Dermis blood vessel endothelial cell (primary cell): ENCODE measurements at places on chromosomes 7 and 10. TPM values are rescaled to one million over a fixed set of nuclear protein-coding genes. Genes with fewer than 3 reads are reported as not detected.

DNA sequence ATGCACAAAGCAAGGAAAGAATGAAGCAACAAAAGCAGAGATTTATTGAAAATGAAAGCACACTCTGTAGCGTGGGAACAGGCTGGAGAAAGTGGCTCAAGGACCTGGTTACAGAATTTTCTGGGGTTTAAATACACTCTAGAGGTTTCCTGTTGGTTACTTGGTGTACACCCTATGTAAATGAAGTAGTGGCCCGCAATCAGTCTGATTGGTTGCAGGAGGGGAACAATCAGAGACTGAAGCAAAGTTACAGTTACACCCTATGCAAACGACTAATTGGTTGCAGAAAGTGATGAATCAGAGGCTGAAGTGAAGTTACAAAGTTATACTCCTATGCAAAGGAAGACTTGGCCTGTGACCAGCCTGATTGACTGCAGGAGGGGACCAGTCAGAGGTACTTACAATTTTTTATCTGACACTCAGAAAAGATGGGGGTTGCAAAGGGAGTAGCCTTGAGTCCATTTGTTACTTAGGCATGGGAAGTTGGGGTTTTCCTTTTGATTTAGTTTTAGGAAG lies 3.6 kb upstream of the MTPN start:
- DNase-seq, result peak; percentile 82

GRCh38 chr10:4217187-4217586 lies 432.2 kb upstream of the KLF6 start:
- peak; percentile 52 for DNase-seq

GRCh38 chr7:18873734-18874336 lies 243.6 kb downstream of the TWIST1 start:
- DNase-seq, result no peak

DNA sequence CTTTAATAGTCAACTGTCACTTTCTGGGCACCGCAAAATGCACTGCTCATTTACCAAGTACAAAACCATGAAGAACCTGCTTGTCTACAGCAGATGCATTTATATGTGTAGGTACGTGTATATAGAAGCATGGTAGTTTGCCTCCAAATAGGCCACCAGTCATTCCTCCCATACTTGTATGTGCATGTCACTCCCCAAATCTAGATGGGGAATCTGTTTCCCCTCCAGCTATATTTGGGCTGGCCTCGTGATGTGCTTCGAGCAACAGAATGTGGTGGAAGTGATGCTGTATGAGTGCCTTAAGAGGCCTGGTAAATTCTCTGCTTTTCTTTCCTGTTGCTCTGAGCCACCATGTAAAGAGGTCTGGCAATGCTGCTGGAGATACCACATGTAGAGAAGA lies 47.1 kb downstream of the PSMC2 start:
- DNase-seq, result no peak

GRCh38 chr10:72419241-72419640 lies 64.5 kb upstream of the DNAJB12 start:
- no peak for DNase-seq

DNA sequence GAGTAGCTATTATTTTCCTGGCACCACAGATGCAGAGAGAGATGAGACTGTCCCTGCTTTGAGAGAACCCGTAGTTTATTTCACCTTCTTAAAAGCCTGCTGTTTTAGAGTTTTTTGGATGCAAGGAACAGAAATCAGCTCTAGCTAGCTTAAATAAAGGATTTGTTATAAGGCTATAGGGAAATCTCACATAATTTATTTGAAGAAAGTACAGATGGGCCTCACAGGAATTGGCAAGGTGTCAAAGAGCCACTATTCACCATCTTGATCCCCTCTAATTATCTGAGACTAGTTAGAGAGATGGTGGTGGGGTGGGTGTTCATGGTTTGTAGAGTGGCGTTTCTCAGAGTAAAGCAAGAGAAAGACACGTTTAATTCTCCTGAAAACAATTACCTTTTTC lies 7.3 kb downstream of the KMT2E start:
- DNase-seq, result no peak

- peak; percentile 80 for DNase-seq
Measured at GRCh38 chr10:99403674-99404073, 26.8 kb downstream of the GOT1 start.

- DNase-seq, result no peak
Measured at GRCh38 chr7:85234730-85235129, 47.9 kb upstream of the SEMA3D start.

- no peak for DNase-seq
Measured at GRCh38 chr7:155289107-155289506, 8.6 kb upstream of the INSIG1 start.

GRCh38 chr7:5549096-5549763 lies 125.6 kb upstream of the TNRC18 start:
- DNase-seq, result peak; percentile 56

MKX gene
- total RNA-seq, result 0.14 TPM in 1 of 2 replicates, not detected in the other

PNLIPRP3 gene
- total RNA-seq, result under 0.01 TPM in 1 of 2 replicates, not detected in the other

GRCh38 chr10:7533657-7534479 lies 123.0 kb upstream of the SFMBT2 start:
- DNase-seq, result no peak

DNA sequence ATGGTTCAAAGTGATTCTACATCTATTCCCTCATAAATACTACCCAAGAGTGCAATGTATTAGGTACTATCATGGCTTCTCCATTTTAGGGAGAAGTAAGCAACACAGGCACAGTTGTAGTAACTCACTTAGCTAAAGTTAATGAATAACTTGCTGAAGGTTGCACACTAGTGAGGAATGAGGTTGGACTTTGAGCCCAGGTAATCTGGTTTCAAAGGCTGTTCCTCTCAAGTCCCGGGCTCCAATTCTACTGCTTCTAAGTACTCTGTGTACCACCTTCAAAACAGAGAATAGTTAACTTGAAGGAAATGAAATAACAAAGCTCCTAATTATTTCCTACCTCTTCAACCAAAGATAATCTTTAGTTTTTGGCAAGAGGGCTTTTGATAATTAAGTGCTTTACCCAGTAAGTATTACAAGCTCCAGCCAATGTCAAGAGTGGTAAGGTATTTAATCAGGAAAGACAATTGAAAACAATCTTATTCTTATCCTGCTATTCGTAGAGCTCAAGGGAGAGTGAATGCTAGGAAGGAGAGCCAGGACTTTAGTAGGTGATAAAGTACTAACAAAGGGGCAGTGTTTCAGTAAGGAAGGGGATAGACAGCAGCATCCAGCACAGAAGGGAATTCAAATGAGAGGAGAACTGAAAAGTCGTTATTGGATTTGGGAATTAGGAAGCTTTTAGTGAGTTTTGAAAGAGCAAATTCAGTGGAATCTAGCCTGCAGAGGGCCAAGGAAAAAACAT lies 158.2 kb upstream of the PTPRZ1 start:
- no peak for DNase-seq

DNA sequence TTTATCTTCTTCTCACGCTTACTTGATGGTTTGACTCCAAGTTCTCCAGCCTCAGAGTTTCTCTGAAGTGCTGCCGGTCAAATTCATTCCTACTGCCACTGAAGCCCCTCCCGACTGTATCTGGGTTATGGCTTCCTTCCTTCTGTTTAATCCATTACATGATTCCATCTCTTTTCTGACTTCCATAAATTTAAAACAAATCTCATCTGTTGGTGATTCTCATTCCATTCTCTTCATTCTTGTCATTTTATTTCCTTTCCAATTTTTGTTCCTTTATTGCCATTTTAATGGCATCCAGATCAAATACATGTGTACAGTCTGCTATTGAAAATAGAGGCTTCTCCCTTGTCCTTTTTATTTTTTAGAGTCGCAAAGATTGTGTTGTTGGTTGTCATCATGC lies 25.4 kb upstream of the HIBADH start:
- DNase-seq, result no peak

DNA sequence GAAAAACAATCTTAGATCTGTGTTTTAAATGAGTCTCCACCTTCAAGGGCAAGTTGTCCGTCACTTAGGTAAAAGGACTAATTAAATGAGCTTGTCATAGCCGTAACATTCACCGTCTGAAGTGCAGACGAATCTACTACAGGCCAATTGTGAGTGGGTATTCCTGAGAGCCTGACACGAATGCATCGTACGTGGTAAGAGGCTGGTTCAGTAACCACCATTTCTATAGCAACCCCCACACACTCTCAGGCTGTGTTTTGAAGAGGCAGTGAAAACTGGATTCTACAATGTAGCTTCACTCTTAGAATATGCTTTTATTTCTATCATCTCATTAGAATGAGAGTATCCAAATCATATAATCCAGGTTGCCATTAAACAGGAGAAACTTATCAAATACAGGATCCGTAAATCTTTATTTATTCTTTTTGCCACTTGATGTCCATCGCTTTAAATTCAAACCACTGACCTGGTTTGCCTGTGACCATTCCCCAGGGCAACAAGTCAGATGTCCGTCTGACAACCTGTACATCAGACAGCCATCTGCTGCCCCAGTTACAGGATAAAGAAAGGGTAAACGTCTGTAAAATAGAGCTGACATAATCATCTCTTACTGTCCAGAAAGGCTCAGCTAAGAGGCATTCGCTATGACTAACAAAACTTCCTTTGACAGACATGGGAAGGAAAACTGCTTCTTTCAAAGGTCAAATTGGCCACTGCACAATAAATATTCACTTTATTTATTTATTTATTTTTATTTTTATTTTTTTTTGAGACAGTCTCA lies 70.3 kb upstream of the NMT2 start:
- DNase-seq, result peak; percentile 84

DNA sequence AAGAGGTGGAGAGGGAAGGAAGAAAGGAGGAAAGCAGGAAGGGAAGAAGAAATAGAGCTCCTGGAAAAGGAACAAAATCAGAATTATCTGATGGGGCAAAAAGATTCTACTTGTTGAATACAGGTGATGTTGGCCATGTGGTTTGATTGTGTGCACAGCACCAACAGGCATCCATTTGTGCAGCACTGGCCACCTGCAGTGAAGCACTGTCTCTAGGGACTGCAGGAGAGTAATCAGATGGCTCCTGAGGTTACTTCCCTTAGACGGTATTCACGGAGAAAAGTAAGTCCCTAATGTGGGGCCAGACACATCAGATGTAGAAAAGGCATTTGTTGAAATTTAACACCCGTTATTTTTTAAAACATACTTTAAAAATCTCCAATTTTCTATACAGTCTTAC lies 135.3 kb upstream of the VIPR2 start:
- no peak for DNase-seq

SPAM1 gene
- not detected in 2 replicates for total RNA-seq

SH2B2 gene
- total RNA-seq, result 2.5 and 4.4 TPM in 2 replicates
